ENCODE measurements at places on chromosomes 11 and 22. TPM values are rescaled to one million over a fixed set of nuclear protein-coding genes. Genes with fewer than 3 reads are reported as not detected.

Gene TAF1D
- total RNA-seq, result 101 TPM

Gene CRYBB2
- total RNA-seq, result not detected

Gene DPAGT1
- 16.4 TPM for total RNA-seq

Gene FGF19
- not detected for total RNA-seq

Gene TEF
- 4.2 TPM for total RNA-seq

Gene NDUFC2
- 123 TPM for total RNA-seq

Gene PIH1D2
- 0.32 TPM for total RNA-seq

Gene TALDO1
- 182 TPM for total RNA-seq

Gene RRM1
- 36.8 TPM for total RNA-seq

Data from cardiac atrium fibroblast (primary cell).